ENCODE measurements at places on chromosomes 5 and 9.

- no peak for DNase-seq
These were observed 7.1 kb downstream of the KDM3B start for GRCh38 chr5:138359621-138360020.

- peak; percentile 73 for DNase-seq
These were observed at the start of gene MACROH2A1 for GRCh38 chr5:135398855-135399793. MACROH2A1 (minus strand) TSS chr5:135399231; CDS start chr5:135389093, 10,138 bp downstream.

- DNase-seq: no peak
These were observed 48.9 kb downstream of the FAM174A start for GRCh38 chr5:100584069-100584468.

- no peak for DNase-seq
These were observed 19.3 kb downstream of the GAPVD1 start for GRCh38 chr9:125280945-125281344.

All from stimulated activated CD4-positive, alpha-beta T cell treated with anti-CD3 and anti-CD28 coated beads, Interleukin-2, amount 100 ng/mL, for 4 hours (primary cell).